Progenitor cell of endocrine pancreas (in vitro differentiated cells): ENCODE measurements at places on chromosomes 16 and 17. TPM values are rescaled to one million over a fixed set of nuclear protein-coding genes. Genes with fewer than 3 reads are reported as not detected.
A peak's percentile ranks its signal among the peaks of the same experiment; 100 is the strongest.

GRCh38 chr17:74062234-74062633 is 141.2 kb upstream of the RPL38 start:
- H3K27ac ChIP-seq: no peak overlapping the region
- peaks cover 7% of the 10 kb centered on the region for H3K27me3 ChIP-seq
- no peaks in the 10 kb centered on the region for H3K36me3 ChIP-seq
- DNase-seq: no peak
- H3K4me3 ChIP-seq: no peak overlapping the region

Gene TRPV3
- total RNA-seq: 1.6 and 2.7 TPM in 2 replicates

- peak overlapping the region; percentile 88 for H3K27ac ChIP-seq
- DNase-seq: peak; percentile 58
- H3K4me1 ChIP-seq: peaks cover 16% of the 10 kb centered on the region
- peaks cover 27% of the 10 kb centered on the region for H3K27me3 ChIP-seq
Observed at GRCh38 chr17:68600067-68600930, 868 bp downstream of the FAM20A start.

Gene SNAI3
- total RNA-seq: 1.2 and 1.9 TPM in 2 replicates

GRCh38 chr16:86707171-86707570 is 128.8 kb downstream of the FOXL1 start:
- no peaks in the 10 kb centered on the region for H3K4me1 ChIP-seq
- H3K36me3 ChIP-seq: no peaks in the 10 kb centered on the region
- H3K4me3 ChIP-seq: no peak overlapping the region
- peaks cover 62% of the 10 kb centered on the region for H3K27me3 ChIP-seq
- no peak for DNase-seq
- H3K27ac ChIP-seq: no peak overlapping the region

DNA sequence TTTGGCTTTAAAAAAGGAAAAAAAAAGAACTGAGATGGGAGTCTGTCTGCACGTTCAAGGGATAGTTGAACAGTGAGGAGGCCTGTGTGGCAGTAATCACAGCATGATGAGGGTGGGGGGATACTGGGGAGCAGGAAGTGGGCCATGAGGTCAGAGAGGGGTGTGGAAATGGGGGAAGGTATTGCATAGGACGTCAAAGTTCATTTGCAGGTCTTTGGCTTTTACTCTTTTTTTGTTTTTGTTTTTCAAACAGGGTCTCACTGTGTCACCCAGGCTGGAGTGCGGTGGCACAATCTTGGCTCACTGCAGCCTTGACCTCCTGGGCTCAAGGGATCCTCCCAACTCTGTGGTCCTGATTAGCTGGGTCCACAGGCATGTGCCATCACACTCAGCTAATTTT is 19.0 kb downstream of the WWP2 start:
- H3K36me3 ChIP-seq: peaks cover 11% of the 10 kb centered on the region
- no peak overlapping the region for H3K27ac ChIP-seq
- no peak overlapping the region for H3K4me3 ChIP-seq
- no peak for DNase-seq
- H3K27me3 ChIP-seq: no peaks in the 10 kb centered on the region

DNA sequence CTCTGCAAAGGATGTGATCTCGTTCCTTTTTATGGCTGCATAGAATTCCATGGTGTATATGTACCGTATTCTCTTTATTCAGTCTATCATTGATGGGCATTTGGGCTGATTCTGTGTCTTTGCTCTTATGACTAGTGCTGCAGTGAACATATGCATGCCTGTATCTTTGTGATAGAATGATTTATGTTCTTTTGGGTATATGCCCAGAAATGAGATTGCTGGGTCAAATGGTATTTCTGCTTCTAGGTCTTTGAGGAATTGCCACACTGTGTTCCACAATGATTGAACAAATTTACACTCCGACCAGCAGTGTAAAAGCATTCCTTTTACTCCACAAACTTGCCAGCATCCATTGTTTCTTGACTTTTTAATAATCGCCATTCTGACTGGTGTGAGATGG is 60.2 kb upstream of the ADORA2B start:
- DNase-seq: no peak
- H3K27me3 ChIP-seq: peaks cover 5% of the 10 kb centered on the region
- H3K27ac ChIP-seq: no peak overlapping the region
- no peak overlapping the region for H3K4me3 ChIP-seq
- H3K36me3 ChIP-seq: no peaks in the 10 kb centered on the region

DNA sequence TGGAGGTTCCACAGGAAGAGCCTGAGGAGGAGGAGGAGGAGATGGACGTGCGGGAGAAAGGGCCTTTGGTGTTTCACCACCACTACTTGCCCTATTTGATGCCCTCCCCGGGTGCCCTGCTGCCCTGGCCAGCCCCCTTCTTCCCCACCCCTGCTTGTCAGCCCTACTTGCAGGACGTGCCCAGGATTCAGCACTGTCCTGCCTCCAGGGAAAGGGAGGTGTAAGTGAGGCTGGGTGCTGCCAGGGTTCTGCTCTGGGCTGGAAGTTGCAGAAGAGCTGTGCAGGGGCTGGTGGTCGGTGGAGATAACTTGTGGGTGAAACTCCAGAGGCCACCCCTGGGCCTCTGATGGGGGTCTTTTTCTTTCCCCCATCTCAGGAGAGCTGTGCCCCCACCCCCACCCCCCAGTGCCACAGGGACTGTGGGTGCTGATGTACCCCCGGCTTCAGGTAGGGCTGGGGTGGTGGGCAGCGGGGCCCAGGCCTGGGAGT is 3.0 kb downstream of the PRR29 start:
- no peaks in the 10 kb centered on the region for H3K36me3 ChIP-seq
- H3K27ac ChIP-seq: no peak overlapping the region
